WTC11 (cell line): ENCODE measurements at places on chromosomes 2 and 18.

DNA sequence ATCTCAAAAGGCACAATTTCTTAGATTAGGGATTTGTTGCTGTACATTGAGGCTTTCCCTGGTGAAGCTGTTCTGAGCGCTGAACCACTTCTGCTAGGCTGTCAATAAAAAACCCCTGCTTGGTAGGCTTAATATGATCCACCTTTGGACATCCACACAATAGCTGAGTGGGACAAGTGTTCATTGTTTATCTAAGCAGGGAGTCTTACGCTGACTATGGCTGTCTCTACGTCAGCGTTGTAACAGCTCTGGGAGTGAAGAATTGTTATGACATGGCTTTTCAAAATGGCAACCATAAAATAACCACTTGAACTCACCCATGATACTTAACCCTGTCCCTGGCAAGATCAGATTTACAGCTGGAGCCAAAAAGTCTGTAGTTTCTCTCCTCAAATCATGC, 111.5 kb upstream of the SULT1C3 start:
- no peak for DNase-seq

DNA sequence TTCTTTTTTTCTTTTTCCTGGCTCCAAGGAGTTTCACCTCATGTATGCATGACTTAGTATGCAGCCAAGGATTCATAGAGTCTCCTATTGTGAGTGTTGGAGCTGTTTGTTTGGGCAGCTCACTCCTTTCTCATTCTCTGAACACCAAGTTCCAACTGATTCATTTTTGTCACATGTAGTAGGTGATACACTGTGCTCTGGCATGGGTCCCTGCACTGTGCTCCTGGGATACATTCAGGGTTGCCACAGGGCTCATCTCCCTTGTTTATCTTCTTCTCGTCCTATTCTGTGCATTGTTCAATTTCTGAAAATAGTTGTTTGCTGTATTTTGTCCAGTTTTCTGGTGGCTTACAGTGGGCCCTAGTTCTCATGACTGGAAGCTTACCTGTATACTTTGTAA, 96.8 kb downstream of the ZNF407 start:
- DNase-seq, result no peak

GRCh38 chr2:200944467-200945394, 18.7 kb downstream of the ORC2 start:
- DNase-seq, result no peak

GRCh38 chr2:193869564-193869963, 1674.8 kb upstream of the TMEFF2 start:
- DNase-seq, result no peak

GRCh38 chr2:224769489-224769888, 53.3 kb upstream of the CCDC195 start:
- DNase-seq, result no peak

DNA sequence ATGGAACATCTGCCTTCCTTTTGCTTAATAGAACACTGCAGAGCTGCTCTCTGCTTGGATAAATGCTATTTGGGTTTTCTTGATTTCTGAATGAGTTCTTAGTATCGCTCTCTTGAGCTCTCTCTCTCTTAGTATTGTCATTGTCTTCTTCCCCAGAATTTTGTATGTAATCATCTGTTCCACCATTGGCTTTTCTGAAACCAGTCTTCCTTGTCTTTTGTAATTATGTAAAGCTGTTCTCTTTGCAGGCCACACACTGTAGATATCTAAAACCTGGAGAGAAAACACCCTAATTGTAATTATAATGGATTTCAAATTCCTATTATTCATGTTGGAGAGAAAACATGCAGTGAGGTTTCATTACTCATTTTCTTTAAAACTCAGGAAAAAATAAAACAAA, 333.1 kb upstream of the CHAC2 start:
- DNase-seq, result no peak
